Prostate gland (tissue), 2 donors: ENCODE measurements at places on chromosomes 1 and 21. TPM values are rescaled to one million over a fixed set of nuclear protein-coding genes. Genes with fewer than 3 reads are reported as not detected.

DNA sequence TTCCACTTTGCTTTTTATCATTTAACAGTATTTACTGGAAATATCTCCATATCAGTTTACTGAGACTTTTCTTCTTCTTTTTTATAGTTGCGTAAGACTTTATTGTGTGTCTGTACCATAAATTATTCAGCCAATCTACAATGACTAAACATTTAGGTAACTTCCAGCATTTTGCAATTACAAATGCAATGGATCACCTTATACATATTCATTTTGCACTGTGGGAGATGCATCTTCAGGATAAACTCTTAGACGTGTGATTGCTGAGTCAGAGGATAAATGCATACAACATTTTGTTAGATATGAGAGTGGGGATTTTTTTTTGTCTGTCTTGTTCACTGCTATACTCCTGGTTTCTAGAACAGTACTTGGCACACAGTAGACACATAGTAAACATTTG lies 95.7 kb upstream of the GCLM start:
- DNase-seq, result no peak

DNA sequence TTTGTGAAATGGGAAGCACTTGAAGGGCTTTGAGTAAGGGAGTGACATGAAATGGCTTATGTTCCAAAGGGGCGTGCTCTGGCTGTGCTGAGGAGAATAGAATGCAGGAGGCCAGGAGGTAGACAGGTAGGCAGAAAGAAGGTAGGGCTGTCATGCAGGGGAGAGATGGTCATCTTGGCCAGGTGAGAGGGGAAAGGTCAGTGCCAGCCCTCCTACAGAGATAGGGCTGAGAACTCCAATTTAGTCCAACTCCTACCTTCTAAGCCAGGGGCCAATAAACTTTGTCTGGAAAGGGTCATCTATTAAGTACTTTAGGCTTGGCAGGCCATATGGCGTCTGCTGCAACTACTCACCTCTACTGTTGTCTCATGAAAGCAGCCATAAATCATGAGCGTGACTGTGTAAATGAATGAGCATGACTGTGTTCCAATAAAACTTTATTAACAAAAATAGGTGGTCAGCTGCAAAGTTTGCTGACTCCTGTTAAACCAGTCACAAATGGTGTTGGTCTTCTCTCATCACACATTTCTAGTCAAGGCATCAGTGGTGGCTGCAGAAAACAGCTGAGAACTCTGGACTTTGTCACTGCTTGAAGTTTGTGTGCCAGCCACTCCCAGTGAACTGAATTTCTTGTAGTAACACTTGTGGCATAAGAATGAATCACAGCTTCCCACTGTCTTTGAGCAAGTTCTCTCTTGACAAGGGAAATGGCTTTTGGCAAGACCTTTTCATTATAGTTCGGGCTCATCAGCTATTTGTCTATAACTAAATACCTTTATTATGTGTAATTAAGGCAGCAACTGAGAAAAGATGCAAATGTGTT lies 32.0 kb upstream of the CD2 start:
- DNase-seq, result no peak

- no peak for DNase-seq
These were observed 102.8 kb downstream of the POFUT2 start for GRCh38 chr21:45184869-45185268.

GRCh38 chr1:3001471-3002348 lies 19.6 kb upstream of the ACTRT2 start:
- DNase-seq, result no peak

KIF1B gene
- total RNA-seq, result 56.8 TPM

DNA sequence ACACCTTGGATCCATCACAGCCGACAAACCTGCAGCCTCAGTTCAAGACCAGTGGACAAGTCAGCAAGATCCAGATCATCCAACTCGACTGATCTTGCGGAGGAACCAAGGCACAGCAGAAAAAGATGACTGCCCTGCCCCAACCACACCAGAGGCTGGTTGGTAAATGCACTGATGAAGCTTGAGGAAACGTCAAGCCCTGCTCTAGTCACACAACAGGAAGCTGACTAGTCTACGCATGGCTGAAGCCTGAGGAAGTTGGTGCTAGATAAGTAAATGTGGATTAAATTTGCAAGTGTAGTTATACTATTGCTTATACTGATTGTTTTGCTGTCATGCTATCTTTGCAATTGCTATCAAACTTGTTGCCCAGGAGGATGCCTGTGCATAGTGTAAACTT lies 89.0 kb downstream of the LIPI start:
- no peak for DNase-seq

- no peak for DNase-seq
These were observed 97.6 kb downstream of the OSBPL9 start for GRCh38 chr1:51714374-51715019.

GRCh38 chr1:226310245-226310540 lies 1.2 kb upstream of the LIN9 start:
- no peak for DNase-seq

PTPN22 gene
- total RNA-seq, result 0.55 TPM

DNA sequence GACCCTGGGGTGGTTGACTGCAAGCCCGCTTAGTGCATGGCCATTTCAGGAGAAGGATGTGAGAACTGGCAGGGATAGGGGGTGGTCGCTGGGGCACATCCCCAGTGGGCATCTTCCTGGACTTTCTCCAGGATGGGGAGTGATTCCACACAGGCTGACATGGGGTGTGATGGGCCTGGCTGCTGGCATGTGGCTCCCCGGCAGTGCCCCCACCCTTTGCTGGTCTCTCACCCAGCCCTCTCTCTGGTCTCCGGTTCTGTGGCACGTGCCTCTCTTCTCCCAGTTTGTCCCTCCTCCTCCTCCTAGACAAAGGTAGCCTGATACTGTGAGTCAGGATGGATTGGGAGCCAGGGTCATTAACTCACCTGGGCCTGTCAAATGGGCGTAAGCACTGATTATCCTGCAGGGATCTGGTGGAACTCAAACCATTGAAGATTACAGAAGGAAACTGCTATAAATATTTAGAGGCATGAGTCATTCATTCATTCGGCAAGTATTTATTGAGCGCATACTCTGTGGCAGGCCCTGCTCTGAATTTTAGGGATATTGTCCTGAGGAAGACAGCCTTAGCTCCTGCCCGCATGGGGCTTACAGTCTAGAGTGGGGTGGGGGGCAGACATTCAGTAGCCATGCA lies 23.6 kb upstream of the EPS8L3 start:
- DNase-seq, result no peak

- DNase-seq, result peak; percentile 40
These were observed 9.4 kb downstream of the TPM3 start for GRCh38 chr1:154182344-154183045.

BRDT gene
- 16.2 TPM for total RNA-seq

DNA sequence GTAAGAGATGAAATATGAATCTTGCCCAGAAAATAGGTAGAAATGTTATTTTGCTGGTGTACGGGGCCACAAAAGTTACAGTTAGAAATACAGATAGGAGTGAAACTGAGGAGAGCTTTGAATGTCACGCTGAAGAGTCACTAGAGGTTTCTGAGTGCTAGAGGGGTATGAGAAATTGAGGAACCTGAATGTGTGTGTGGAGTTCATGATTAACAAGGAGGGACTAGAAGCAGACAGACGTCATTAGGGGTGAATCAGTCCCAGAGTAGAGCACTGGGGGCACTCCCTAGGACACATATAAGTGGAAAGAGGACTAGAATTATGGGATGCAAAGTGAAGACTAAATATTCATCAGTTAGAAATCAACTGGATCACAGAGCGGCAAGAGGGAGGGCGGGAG lies 188.9 kb upstream of the MAP1LC3C start:
- no peak for DNase-seq

- no peak for DNase-seq
These were observed 69.3 kb upstream of the ANGPTL3 start for GRCh38 chr1:62528015-62528414.

PGLYRP4 gene
- not detected for total RNA-seq

EFNA1 gene
- 85.1 TPM for total RNA-seq

HSD3B1 gene
- total RNA-seq, result not detected

DNA sequence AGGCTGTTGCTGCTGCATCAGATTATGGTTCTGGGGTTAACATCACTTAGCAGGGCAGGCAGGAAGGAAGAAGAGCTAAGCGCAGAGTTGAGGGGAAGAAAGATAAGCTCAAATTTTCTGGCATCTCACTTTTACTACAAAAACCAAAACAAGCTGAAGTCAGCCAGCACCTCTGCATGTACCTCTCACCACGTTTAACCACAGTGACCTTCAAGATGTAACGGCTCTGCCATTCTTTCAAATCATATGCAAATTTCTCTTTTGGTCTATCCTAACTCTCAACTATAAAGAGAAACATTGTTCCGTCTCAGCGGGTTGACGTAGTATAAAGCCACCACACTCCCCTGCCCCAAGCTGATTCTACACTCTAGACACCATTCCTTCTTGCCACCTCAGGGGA lies 154.4 kb downstream of the OMA1 start:
- DNase-seq, result no peak

- no peak for DNase-seq
These were observed 7.1 kb downstream of the PIGR start for GRCh38 chr1:206939131-206939530.

GRCh38 chr21:45027241-45028196 lies 46.9 kb upstream of the ADARB1 start:
- DNase-seq, result no peak

ZBTB8A gene
- total RNA-seq, result 7.4 TPM

PDE4B gene
- 55.4 TPM for total RNA-seq

DNA sequence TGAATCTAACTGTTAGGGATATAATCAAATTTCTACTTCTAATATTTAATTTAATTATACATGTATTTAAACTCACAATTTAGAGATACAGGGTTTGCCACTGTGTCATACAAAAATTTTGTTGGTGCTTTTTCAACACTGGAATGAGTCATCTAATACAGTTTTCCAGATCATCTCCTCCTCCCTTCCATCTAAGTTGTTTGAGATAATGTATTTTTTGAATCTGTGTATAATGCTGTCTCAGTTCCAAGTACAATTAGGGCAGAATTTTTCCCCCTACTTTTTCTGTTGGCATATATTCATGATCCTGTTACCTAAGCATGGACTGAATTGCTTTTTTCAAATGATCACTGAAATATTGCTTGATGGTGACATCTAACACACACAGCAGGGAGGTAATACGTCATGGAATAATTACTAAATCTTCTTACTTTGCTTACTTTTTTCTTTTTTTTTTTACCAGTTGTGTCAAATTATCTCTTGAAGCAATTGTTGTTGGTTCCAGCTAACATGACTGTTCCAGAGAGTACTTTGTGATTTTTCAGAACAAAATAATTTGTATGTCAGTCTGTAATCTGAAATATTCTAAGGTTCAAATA lies 146.0 kb downstream of the MAGI3 start:
- no peak for DNase-seq

- DNase-seq, result no peak
These were observed 32.6 kb upstream of the CCDC190 start for GRCh38 chr1:162893612-162893908.

- no peak for DNase-seq
These were observed 26.1 kb upstream of the ZNF496 start for GRCh38 chr1:247357781-247358211.

GRCh38 chr1:87127581-87127980 lies 201.1 kb upstream of the LMO4 start:
- DNase-seq, result no peak

DNA sequence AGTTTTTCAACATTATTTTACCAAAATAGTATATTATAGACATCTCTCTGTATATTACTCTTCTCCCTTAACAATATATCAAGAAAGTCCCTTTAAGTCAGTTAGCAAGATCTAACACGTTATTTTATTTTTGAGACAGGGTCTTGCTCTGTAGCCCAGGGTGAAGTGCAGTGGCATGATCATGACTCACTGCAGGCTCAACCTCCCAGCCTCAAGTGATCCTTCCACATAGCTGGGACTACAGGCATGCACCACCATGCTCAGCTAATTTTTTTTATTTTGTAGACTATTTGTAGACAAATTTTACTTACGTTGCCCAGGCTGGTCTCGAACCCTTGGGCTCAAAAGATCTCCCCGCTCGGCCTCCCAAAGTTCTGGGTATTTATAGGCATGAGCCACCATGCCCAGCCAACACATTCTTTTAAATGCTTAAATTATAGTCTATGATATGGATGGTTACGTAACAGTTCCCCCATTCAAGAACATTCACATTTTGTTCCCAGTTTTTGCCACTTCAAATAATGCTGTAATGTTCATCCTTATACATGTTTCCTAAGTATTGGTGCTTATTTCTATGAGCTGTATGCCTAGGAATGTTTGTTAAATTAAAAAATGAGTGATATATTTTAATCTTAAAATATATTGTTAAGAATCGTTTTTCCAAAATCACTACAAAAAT lies 70.4 kb downstream of the TUT4 start:
- no peak for DNase-seq

- DNase-seq, result no peak
These were observed 6.0 kb downstream of the DOP1B start for GRCh38 chr21:36162631-36163030.

DNA sequence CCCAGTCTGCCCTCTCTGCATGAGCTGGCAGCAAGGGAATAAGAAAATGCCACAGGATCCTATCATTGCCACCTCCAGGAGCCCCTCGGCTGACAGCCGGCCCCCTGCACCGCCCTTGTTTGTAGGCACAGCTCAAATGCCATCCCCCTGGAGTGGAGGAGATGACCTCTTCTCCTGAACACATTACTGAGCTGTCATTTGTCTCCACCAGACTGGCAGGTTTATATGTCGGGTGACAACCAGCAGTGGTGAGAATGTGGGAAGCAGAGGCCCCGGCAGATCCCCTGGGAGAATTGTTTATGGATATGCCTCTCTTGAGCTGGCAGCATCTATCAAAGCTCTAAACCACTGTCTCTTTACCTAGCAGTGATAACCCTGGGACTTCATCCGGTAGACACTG lies 135.4 kb upstream of the FMN2 start:
- DNase-seq, result no peak

DNA sequence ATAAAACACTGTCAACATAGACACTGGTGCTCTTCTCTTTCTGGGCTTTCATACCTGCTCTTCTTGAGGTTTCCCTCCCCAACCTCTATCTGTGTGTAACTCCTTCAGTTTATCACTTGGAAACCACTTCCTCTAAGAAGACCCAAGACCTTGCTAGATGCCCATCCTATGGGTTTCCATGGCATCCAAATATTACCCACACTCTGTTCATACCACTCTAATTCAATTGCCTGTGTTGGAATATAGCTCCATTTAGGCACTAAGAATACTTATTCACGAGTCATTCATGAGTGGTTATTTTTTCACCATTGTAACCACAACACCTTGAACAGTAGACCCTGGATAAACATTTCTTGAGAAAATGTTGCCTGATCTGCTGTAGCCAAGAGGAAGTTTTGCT lies 231.1 kb upstream of the SGIP1 start:
- DNase-seq, result no peak

GRCh38 chr1:50348449-50349241 lies 74.6 kb downstream of the DMRTA2 start:
- DNase-seq, result peak; percentile 65

NEGR1 gene
- total RNA-seq, result 2.3 TPM

VWA5B1 gene
- total RNA-seq, result not detected

- DNase-seq, result peak; percentile 77
These were observed 73.6 kb downstream of the ROR1 start for GRCh38 chr1:63847308-63847910.

- no peak for DNase-seq
These were observed 49.9 kb downstream of the CBS start for GRCh38 chr21:43025636-43026180.

TNFRSF25 gene
- 22.7 TPM for total RNA-seq

GRCh38 chr21:36079010-36079649 lies 9.3 kb downstream of the CBR1 start:
- no peak for DNase-seq

SPRR5 gene
- not detected for total RNA-seq

- no peak for DNase-seq
These were observed 55.3 kb upstream of the SIM2 start for GRCh38 chr21:36643374-36644250.

GRCh38 chr1:207868251-207868773 lies 42.6 kb downstream of the CD34 start:
- peak; percentile 79 for DNase-seq

OR10J1 gene
- not detected for total RNA-seq

PLA2G2C gene
- not detected for total RNA-seq
